ENCODE measurements at places on chromosomes 11 and 22.

- no peak for DNase-seq
Observed at GRCh38 chr11:10302359-10302743, 2.5 kb upstream of the ADM start.

DNA sequence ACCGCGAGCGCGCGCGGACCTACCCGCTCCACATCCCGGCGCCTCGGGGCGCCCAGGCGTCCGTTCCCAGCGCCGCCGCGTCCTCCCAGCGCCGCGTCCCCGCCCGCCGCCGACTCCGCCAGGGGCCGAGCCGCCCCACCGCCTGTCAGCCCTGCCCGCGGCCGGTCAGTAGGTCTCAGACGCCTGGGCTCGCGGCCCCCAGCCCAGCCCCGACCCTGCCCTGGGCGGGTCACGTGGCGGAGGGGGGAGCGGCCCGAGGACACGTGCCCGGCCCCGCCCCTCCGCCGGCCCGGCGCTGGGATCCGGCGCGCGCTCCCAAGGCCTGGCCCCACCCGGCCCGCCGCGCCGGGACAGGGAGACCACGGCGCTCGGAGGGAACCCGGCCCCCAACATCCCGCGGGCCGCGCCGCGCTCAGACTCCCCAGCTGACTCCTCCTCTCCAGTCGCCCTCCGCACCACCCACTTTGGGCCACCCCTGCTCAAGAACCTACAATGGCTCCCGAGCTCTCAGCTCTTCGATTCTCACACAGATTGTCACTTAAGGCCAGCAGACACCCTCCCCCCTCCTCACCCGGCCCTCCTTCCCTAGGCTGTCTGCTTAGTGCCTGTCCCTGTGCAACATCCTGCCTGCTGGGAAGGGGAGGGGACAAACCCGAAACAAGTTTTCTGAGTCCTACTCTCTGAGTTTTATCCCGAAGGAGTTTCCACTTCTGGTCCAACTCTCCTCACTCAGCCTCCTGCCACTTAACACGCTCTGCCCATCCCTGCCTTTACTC lies at the start of gene RAB3IL1:
TSS of gene RAB3IL1 (minus strand) at position 233 of the 776 bp plus-strand sequence. CDS start at position 34, 199 bp downstream.
- DNase-seq, result no peak

DNA sequence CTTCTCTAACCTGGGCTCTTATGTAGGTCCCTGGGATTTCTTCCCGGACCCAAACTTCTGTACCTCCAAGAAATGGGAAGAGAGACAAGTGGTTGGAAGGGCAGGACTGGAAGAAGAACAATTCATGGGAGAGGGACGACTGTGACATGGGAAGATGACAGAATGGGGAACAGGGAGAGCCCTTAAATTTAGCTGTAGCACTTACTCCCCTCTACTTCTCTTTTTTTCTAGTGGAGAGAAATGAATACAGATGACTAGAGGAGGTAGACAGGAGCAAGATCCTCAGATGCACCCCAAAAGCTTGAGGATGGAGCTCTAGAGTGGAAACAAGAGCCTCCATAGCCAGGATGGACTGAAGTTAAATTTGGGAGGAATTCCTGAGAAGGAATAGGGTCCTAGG lies 2.3 kb downstream of the RHOG start:
- no peak for DNase-seq

DNA sequence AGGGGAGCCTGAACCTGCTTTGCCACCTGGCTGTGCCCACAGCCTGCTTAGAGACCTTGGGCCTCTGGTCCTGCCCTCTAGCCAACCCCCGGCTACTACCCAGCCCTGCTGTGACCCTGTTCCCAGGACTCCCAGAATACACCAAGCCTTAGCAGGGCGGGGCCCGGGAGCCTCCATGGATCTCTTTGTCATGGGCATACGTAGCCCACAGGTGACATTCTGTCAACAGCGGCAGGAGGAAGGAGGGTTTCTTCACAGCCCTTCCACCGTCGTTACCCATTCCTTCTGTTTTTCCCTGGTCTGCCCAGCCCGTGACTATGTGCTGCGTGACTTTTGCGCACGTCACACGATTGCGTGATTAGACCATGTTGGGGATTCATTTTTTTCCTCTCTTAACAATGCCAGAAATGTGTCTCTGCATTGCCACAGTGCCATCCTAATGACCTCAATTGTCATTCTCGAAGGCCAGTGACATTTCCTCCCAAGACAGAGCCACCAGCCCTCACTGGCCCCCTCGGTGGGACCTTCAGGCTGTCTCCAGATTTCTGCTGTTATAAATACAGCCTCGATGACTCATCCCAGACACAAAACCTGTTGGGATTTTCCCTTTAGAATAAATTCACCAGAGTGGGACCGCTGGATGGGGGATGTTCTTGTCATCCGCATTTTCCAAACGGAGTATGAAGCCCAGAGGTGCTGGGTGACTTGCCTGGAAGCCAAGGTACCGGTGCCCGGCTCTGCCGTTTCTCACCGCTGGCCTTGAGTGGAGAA lies 9.0 kb downstream of the SYT12 start:
- DNase-seq, result no peak

GRCh38 chr22:37639771-37640590 lies 512 bp downstream of the SH3BP1 start:
- DNase-seq, result no peak

GRCh38 chr22:36385491-36386350 lies 2.0 kb downstream of the MYH9 start:
- peak; percentile 35 for DNase-seq

GRCh38 chr11:115411120-115411519 lies 93.1 kb downstream of the CADM1 start:
- no peak for DNase-seq

DNA sequence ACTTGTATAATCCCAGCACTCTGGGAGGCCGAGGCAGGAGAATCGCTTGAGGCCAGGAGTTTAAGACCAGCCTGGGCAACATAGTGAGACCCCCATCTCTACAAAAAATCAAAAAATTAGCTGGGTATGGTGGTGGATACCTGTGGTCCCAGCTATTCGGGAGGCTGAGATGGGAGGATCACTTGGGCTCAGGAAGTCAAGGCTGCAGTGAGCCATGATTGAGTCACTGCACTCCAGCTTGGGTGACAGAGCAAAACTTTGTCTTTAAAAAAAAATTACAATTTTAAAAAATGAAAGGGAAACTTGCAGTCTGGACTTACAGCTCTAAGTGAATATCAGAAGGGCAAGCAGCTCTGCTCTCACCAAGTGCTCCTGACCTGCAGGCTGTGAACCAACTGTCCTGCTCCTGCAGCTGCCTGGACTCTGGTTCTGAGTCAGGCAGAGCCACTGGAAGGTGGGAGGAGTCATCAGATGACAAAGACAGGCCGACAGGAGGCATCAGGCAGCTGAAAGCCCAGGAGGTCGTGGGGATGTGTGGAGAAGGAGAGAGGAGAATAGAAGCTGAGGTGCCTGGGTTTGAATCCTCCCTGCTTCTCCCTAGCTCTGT lies 9.6 kb downstream of the SMTNL1 start:
- DNase-seq, result no peak

GRCh38 chr11:70567680-70568034 lies 169.3 kb downstream of the CTTN start:
- no peak for DNase-seq

DNA sequence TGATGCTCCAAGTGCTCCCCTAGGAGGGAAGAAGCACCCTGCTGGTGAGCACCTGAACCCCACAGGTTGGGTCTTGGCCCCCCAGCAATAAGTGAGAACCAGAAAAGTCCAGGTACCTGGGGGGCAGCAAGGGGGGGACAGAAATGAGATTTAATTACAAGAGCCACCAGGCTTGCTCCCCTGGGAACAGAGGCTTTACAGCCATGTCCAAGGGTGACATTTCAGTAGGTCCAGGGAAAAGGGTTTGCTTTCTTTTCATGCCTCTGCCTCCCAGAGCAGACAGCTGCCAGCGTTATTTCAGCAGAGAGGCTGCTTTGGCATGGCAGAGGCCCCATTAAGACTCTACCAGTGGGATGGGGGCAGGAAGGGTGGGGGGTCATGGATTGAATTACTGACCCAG lies 437.7 kb downstream of the BUD13 start:
- DNase-seq, result no peak

DNA sequence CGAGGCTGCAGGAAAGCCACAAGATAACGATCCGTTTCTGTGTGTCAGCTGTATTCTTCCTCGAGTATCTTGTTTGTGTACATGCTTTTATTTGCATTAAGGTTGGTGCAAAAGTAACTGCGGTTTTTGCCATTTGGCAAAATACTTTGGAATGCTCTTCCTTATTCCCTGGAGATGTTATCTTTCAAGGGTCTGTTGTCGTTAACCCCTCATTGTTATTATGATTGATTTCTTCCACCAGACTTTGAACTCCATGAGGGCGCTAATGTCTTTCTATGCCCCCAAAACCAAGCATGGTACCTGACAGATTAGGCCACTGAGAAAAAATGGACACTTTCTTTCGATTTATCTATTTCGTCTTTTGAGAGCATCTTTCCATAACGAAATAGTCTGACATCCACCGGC lies 563 bp upstream of the PSMA1 start:
- DNase-seq, result no peak

GRCh38 chr11:2311353-2312133 lies 9.7 kb downstream of the TSPAN32 start:
- DNase-seq, result no peak

DNA sequence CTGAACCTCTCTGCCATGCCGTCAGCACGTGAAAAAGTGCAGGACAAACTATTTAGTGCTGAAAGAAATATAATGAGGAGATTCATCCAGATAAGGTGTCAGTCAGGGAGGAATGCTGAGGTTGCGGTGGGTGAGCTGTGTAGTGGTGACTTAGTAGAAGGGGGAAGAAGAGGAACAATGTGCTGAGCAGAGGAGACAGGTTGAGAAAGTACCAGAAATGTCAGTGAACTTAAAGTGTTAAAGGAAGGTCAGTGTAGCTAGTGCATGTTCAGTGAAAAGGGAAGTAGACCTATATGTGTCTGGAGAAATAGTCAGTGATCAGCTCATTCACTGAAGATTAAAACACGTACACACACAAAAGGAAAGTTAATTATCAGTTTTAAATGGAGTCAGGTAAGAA lies 237.6 kb upstream of the CCDC179 start:
- no peak for DNase-seq

DNA sequence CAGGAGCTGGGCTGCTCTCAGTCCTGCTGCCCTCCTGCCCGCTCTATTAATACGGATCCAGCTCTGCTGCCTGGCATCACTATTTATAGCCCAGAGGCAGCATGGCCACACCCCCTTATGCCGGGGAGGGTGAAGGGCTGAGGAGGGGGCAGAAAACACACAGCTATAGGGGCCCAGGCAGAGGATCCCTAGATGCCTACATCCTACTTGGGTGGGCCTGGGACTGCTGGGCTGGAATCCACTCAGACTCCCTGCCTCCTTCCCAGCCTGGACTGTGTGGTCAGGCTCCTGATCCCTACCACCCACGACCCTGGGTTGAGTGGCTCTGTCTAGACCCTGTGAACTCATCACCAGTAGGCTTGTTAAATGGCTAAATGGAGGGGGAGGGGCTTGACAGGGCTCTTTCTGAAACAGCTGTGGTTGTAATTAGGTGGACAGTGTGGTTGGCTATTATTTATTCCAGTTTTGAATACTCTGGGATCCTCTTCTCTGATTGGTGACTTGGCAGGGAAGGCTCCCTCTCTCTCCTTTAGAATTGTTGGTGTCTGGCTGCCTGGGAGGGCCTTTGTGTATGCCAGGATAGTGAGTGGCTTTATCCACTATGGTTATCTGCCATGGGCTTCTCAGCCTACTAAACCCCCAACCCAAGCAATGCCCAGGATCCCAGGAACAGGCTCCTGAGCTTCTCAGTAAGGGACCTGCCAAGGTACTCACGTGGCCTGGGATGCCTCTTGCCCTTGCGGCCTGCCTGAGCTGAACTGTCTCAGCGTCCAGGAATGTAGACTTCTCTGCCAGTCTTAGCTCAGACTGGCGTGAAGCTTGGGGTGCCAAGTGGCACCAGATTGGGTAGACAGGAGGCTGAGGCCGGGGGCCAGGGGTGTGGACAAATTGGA lies 15.2 kb downstream of the PHLDB1 start:
- no peak for DNase-seq

GRCh38 chr11:44878711-44879110 lies 72.0 kb downstream of the TP53I11 start:
- DNase-seq, result no peak

Measured in activated T-helper 1 cell treated with Interleukin-2 at 50 U/mL for 16 hours (primary cell).